ENCODE measurements at places on chromosomes 7 and 10.

DNA sequence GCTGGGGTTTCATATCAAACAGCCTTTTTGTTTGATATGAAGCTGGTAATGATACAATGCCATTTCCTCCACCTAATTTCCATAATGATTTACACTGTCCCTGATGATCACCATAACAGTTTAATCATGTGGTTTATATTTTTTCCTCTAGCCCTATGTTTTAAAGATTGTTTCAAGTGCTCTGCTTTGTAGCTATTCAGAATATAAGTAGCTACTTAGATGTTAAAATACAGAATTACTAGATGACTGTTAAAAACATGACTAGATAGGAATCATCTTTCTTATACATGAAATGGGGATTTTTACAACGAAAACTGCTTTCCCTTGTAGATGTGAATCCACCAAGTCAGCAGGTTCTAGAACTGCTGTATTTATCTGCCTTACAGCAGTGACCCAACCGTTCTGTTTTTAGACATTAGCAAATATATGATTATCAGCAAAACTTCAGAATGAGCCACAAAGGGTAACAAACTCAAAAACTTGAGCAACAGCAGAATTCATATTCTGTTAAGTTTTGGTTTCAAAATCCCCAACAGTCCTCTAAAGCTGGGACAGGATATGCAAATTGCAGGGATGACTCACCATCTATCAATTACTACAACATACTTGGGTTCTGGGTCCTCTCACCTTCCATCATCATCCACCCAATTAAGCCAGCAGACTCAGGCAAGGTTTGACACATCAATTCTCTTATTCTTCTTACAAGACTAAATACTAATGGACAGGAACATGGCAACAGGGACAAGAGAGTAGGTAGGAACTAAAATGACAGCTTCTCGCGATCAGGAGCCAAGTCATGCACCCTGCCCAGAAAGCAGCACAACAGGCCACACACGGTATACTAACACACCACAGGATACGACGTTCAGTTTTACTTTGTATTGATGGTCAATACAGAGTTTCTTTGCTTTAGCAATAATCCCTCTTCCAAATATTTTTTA, 83.9 kb downstream of the PIP4K2A start:
- DNase-seq, result no peak

DNA sequence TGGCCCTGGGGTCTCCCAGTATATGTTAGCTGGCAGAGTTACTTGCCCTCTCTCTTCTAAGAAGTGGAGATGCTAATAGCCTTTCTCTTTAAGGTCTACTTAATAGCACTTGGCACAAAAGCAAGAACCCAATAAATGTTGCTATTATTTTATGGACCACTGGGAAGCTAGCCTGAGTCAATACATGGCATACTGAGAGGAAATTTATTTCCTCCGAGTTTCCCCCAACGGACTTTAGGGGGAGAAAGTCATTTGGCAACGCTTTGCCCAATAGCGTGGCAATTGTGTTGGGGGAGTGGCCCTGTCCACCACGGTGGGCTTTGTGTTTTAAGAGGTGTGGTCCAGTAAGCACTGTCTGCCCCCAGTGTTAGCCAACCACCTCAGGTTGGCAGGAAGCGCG, 87.4 kb upstream of the SMNDC1 start:
- DNase-seq, result no peak

DNA sequence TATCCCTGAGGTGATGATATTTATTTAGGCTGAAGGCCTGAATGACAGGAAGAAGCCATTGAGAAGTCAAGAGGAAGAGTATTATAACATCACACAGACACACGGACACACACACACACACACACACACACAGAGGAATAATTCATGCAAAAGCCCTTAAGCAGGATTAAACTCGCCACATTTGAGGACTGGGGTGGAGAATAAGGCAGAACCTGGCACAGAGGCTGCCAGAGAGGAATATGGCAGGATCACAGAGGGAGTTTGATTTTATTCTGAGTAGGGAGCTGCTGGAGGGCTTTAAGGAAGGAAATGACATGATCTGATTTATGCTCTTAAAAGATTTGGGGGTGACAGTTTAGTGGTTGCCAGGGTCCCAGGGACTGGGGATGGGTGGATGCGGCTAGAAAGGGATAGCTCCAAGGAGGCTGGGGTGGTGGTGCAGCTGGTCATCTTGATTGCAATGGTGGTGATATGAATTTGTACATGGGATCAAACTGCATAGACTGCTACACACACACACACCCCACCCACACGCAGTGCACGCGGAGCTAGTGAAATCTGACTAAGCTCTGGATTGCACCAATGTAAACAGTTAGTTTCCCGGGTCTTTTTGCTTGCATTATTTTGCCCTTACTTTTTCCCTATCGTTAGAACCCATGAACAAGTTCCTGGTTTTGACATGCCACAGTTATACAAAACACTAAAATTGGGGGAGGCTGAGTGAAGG, 11.2 kb downstream of the SMURF1 start:
- no peak for DNase-seq

GRCh38 chr7:142749218-142749993, at the start of gene PRSS1:
Gene PRSS1 (plus strand): TSS chr7:142749472. CDS start chr7:142749485, 13 bp downstream.
- no peak for DNase-seq

GRCh38 chr10:3951993-3952392, 167.0 kb upstream of the KLF6 start:
- DNase-seq, result no peak

DNA sequence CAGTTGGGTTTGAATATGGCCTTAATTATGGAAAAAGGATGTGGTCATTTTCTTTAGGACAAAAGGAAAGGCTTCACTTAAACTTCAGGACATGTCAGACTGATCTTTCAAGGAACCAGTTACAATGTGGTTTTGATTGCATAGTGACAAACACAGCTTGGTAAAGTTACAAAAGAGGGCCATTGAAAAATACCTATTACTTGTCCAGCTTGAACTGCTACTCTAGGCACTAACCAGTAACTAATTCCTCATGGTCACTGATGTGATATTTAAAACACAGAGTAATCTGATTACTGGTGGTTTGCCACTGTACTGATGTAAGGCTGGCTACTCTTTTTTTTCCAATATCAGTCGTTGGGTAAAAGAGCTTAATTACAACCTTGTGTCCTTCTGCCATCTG, 22.6 kb downstream of the TES start:
- no peak for DNase-seq

GRCh38 chr7:7817748-7818147, 99.3 kb upstream of the RPA3 start:
- no peak for DNase-seq

DNA sequence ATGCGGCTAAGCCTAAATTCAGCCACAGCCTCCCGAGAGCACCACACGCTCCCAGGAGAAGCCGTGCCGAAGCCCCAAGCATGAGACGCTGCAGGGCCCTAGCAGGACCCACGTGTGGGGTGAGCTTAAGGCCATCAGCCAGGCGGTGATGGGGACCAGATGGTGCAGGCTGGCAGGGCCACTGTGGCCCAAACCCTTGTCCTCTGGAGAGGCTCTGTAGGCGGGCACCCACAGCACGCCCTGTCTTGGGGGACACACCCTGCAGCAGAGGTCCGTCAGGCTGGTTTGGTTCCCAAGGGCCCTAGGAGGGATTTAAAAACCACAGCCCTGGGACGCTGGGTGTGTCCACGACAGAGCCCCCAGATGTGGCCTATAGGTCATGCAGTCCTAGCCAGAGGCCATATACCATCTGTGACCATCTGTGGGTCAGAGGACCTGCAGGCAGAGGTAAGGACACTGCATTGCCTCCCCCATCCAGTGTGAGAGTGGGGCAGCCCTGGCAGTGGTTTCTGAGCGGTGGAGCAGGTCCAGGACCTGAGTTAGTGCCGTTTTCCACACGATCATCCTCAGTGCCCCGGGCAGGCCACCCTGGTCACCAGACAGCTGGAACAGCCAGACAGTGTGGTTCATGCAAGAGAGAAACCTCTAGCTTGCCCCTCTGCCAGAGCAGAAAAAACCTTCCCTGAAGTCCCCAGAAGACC, 39.6 kb upstream of the INPP5A start:
- no peak for DNase-seq

GRCh38 chr10:8334631-8335030, 280.1 kb downstream of the GATA3 start:
- DNase-seq, result no peak

DNA sequence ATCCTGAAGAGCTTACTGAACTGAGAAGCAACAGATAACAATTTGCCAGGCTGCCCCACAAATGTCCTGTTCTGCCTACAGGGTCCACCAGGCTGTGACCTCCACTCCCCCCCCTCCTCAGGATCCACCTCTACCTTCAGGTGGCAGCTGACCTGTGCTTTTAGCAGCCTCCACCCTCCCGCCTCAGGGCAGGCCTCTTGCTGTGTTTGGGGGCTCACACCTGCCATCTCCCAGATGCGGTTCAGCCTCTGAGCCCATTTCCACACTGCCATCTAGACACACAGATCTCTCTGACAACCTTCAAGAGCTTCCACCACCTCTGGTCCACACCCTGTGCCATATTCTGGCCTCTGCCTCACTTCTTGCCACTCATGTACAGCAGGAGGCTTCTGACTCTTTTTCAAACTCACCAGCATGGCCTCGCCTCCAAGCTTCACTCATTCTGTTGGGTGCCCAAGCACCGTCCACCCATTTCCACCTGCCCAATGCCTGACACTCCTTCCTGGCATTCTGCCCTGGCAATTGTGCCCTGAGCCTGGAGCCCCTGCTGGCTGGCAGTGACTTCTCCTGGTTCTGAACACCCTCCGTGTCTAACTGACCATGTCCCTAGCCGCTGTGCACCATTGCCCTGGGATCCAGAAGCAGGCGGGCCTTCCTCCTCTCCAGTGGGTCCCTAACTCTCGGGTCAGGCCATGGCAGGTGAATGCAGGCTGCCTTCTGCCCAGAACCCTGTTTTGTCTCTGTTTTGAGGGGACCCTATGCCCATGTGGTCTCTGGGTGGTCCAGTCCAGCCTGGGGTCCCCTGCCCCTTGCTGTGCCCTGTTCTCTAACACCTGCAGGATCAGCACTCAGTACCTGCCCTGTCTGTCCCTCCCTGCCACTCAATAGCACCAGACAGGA, 18.5 kb downstream of the TMEM72 start:
- no peak for DNase-seq

GRCh38 chr10:83343676-83344075, 795.6 kb upstream of the GHITM start:
- no peak for DNase-seq

DNA sequence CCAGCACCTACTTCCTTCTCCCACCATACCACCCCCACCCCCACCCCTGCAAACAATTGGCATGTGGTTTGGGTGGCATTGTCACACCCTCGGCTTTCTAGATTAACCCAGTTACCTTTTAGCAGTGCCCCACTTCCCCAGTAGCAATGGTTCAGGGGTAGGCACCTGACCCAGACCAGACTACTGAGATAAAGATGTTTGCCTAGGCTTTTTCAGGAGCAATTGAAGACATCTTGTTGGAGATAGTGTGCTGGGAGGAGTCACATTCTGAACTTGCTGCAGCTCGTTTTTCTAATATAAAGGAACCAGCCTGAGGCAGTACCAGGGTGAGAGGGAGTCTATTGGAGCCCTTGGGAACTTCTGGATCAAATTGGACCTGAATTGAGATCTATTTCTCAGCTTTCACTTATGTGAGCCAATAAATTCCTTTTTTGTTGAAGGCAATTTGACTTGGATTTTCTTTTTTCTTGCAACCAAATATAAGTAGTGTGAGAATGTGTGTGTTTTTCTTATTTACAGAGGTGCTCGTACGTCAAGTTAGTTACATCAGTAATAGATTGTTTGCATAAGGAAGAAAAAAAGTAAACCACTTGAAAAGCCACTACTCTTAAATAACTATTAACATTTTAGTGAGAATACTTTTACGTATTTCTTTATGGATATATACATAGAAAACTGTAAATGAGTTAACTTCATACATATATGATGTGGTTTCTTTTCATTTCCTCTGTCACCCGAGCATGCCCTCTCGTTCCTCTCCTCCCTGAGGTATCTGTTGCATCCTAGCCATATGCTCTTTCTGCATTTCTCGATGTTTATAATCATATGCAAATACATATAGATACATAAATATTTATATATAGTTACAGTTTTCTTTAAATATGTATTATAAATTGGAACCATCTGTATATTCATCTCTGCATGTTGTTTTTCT, 38.0 kb downstream of the RAB18 start:
- no peak for DNase-seq

GRCh38 chr10:92916433-92916832, 68.1 kb downstream of the EXOC6 start:
- no peak for DNase-seq

DNA sequence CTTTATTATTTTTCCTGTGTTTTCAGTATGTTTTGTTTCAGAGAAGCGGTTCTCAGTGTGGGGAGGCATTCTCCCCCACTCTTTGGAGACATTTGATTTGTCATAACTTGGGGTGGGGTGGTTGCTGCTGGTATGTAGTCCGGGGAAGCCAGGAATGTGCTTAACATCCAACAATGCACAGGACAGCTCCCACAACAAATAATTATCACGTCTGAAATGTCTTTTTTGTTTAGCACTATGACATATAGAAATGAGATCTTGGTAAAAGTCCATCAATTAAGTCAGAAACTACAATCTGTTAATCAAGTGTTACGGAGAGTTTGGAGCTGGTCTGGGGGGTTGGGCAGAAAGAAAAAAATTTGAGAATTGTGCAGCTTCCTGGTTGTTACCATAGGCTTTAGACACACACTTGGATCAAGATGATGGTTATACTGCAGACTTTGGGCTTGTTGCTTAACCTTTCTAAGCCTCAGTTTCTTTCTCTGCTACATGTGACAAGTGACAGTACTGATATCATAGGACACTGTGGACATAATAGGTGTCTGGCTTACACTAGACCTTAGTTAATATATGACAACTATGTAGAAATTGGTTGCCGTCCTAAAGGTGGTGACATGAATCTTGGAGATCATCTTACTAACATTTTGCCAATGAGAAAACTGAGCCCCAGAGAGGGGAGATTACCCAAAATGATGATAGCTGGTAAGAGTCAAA, 113.7 kb downstream of the LRMDA start:
- DNase-seq, result no peak

DNA sequence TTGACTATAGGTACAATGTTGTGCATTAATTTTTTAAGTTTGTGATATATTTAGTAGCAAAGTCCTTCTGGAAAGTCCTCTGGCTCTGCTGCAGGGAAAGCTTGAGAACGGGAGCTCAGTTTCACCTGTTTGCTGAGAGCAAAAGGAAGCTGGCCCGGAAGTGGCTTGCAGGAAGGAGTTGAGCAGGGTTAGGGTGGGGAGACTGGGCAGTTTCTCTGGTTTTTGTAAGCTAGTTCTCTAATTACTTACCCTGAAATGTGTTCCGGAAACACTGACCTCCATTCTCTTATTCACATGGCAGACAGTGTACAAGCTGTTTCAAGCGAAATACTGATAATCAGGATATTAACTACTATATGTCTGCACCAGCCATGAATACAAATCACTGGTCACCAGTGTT, 22.3 kb downstream of the MAP3K8 start:
- no peak for DNase-seq

GRCh38 chr10:289581-289980, 154.3 kb downstream of the ZMYND11 start:
- no peak for DNase-seq

- DNase-seq, result no peak
Measured at GRCh38 chr7:93838966-93839365, 51.6 kb downstream of the TFPI2 start.

- no peak for DNase-seq
Measured at GRCh38 chr7:113367041-113367586, 248.8 kb upstream of the SMIM30 start.

- no peak for DNase-seq
Measured at GRCh38 chr10:75146780-75147179, 35.3 kb downstream of the SAMD8 start.

All from urinary bladder (tissue), 4 donors.